Stimulated activated naive CD4-positive, alpha-beta T cell treated with Interleukin-2 at 50 U/mL for 16 hours (primary cell): ENCODE measurements at places on chromosomes 5 and 9.

GRCh38 chr5:44332285-44332971, 56.8 kb downstream of the FGF10 start:
- DNase-seq: no peak

GRCh38 chr9:129210125-129210524, 32.1 kb upstream of the IER5L start:
- DNase-seq: no peak

GRCh38 chr9:8677741-8678140, 878.2 kb upstream of the DMAC1 start:
- no peak for DNase-seq

DNA sequence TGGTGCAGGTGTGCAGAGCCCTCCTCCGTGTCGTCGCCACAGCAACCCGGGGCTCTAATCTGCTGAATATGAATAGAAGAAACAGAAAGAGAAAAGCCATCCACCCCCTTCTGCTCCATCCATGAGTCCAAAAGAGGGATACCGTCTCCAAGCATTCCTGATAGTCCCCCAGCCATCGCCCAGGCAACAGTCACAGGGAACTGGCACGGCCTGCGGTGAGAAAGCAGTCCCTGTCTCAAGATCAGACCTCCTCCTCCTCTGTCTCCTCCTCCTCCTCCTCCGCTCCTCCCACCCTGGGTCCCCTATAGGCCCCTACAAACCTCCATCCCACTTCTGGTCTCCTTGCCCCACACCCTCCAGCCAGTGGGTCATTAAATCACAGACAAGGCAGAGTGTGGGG, 308.1 kb upstream of the MPDZ start:
- DNase-seq: no peak

- DNase-seq: no peak
Observed at GRCh38 chr5:88889189-88890069, 6.4 kb upstream of the MEF2C start.

GRCh38 chr5:149172261-149172660, 31.0 kb downstream of the ABLIM3 start:
- DNase-seq: no peak

GRCh38 chr5:140344683-140345423, 1.6 kb downstream of the HBEGF start:
- DNase-seq: peak; percentile 28

GRCh38 chr9:134358662-134359319, 32.5 kb downstream of the RXRA start:
- DNase-seq: no peak

GRCh38 chr5:108587821-108588220, 159.9 kb upstream of the FER start:
- no peak for DNase-seq

DNA sequence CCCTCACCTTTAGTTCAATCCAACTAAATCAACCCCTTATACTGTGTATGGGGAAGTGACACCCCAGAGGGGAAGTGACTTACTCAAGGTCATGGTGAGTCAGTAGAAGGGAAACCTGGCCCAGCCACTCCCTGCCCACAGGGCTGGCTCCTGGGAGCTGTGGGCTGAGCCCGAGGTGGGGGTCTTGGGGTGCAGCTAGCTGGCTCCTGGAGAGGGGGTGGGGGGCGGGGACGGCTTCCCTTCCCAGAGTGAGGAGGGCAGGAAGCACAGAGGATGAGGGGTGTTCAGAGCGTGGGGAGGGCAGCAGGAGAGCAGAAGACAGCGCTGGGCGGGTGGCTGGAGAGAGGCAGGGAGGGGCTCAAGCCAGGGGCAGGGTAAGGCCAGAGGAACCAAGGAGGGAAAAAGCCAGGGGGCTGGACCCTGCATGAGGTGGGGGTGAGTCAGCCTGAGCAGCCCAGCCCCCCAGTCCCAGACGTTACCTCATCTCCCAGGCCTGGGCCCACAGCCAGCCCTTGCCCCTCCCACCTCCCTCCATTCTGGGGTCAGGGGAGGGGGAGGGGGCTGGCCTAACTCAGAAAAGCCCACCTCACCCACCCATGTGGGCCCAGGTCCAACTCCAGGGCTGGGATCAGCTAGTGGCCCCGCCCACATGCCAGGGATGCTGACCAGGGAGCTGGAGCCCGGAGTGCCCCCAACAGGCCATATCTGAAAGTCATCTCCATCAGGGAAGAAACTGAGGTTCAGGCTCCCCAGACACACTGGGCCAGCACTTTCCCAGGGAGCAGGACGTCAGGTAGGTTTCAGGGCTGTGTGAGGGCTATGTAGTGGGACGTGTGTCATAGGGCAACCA, 2.8 kb downstream of the PDLIM7 start:
- DNase-seq: no peak

GRCh38 chr9:72733895-72734294, 212.5 kb downstream of the TMC1 start:
- DNase-seq: no peak

GRCh38 chr5:87829217-87829551, 416.5 kb upstream of the CCNH start:
- DNase-seq: no peak

DNA sequence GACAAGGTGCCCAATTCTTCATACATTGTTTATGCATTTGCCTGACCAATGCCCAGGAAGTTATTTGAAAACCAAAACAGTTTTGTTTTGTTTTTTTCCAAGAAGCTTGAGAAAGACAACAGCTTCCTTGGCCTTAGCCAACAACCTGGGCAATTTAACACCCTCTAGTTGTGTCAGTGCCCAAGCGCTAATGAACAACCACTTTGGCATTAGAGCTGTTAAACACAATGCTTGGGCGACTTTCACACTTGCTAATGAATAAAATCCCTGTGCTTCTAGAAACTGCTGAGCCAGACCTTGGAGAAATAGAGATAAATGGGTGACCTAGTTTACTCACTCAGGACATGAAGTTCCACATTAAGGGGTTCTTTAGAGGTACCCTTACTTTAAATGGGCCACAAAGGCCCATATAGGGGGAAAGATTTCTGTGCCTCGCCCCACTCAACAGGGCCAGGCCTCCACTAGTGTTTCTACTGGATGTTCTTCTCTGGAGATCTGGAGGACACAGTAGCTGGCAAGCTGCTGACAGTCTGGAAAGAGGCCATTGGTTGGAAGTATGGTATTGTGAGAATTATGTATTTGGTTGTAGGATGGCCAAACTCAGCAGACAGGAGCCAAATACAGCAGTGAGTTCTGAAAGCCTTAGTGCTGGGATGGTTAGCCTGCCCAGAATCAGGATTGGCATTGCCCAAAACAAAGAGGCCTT, 179.8 kb downstream of the DOCK8 start:
- DNase-seq: no peak

DNA sequence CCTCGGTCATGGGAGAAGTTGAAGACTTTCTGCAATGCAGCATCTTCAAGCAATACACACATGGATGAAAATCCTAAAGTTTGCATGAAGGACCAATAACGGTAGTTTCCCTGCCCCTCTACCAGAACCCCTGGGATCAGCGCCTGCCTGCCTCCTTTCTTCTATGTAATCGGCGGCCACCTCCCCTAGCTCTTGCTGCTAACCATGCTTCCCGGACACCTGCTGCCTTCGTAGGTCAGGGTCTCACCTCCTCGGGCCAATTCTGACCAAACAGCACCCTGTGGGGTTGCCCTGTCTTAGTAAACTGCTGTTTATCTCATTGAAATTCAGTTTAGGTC, 388 bp upstream of the MED10 start:
- no peak for DNase-seq

DNA sequence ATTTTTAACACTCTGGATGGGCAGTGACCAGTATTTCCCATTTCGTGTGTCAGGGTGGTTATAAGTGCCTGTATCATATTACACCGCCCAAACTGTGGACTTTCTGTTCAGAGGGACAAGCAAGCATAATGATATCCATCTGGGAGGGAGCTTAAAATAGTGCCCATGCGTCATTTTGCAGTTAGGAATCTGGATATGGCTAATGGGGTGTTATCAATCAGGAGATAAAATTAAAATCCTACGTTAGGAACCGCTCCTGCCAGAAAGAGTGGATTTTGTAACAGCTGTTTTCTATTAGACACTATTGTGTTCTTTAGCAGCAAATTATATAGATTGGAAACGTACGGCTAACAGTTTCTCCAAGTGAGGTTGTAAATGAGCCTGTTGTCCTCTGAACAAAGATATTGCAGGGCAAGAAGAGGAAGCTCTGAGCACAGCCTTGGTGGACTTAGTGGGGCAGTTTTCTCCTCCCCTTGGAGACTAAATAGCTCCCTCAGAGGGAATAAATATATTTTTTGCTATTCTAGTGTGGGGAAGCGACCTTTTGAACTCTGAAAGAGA, 160.4 kb downstream of the SPATA31D1 start:
- DNase-seq: no peak

DNA sequence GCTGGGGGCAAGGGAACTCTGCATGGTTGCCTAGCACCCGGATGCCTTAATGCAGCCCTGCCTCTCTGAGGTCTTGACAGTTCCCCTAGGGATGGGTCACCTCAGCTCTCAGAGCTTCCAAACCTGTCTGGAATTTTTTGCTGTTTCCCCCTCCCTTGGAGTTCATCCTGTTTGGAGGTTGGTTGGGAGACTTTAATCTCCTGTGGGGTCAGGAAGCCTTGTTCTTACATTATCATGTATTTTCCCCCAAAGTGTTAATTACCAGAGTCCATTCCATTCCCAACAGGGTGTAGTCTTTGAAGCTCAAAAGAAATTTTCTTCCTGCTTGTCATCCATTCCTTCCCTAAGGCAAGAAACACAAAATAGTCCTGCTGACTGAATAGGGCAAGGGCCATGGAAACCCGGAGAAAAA, 150.3 kb upstream of the SPRY4 start:
- DNase-seq: no peak

GRCh38 chr9:134123764-134124128, 12.1 kb upstream of the WDR5 start:
- no peak for DNase-seq
